CD8-positive, alpha-beta memory T cell (primary cell): ENCODE measurements at places on chromosomes 6 and 20.

- no peak for DNase-seq
Measured at GRCh38 chr6:147695819-147696218, 187.3 kb downstream of the SAMD5 start.

DNA sequence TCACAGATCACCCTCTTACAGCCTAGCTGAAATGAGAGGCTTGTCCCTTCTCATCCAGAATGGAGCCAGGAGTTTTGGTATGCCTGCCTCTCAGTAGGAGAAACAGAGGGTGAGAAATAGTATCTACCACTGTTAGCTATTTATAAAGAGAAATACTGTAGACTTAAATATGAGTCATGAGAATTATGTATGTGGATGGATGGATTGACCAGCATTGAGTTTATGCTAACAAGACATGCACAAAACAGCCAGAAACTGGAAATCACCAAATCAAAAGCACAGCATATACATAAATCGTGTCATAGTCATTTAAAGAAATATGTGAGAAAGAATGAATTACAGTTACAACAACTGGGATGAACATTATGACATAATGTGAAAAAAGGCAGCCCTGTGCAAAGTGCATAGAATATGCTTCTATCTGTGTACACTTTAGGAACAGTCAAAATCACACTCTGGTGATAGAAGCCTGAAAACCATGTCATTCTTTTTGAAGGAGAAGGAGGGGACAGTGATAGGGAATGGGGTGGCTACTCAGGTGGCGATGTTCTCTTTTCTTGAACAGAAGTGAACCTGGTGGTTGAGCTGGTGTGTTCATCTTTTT, 79.8 kb upstream of the KIF25 start:
- DNase-seq = no peak

GRCh38 chr6:95431637-95432228, 145.6 kb upstream of the MANEA start:
- DNase-seq = no peak

GRCh38 chr20:10800288-10800687, 126.5 kb upstream of the JAG1 start:
- no peak for DNase-seq

DNA sequence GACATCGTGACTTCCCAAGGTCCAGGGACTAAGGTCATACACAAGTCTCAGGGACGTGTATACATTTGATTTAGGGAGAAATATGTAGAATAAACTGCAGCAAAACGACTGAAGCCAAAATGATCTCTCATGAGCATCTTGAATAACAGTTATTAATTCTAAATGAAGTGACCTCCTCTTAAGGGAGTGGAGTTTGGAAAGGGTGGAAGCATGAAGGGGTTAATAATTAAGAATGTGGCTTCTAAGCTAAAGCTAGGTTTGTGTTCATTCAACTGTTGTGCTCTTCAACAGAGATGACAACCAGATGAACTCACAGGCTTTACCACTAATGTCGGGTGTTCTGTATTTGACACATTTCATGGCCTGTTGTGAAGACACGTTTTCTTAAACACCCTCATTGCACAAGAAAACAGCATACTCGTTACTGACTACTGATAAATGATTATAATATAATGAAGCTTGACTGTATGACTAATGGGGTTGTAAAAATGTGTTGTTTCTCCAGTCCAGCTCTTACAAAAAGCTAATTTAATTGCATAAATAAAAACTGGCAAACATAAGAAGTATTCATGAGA, 1.5 kb downstream of the PPP1R14C start:
- DNase-seq = no peak

DNA sequence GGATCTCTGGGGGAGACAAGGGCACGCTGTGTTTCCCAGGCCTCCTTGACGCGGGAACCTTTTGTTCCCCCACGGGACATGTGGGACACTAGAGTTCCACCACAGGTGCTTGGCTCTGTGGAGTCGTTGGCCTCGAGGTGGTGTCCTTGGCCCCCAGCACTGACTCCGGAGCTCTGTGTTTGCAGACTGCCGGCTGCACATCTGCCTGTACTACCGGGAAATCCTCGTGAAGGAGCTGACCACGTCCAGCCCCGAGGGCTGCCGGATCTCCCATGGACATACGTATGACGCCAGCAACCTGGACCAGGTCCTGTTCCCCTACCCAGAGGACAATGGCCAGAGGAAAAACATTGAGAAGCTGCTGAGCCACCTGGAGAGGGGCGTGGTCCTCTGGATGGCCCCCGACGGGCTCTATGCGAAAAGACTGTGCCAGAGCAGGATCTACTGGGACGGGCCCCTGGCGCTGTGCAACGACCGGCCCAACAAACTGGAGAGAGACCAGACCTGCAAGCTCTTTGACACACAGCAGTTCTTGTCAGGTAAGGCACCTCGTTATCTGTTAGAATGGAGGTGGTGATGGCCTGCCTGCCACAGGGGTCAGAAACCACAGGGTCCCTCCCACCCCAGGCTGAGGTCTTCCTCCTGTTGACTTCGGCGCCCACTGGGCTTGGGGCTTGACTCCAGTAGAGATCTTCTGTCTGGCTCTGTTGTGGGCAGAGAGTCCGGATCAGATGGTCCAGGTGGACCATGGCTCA, 9.9 kb downstream of the IRF4 start:
- no peak for DNase-seq
